Progenitor cell of endocrine pancreas (in vitro differentiated cells): ENCODE measurements at places on chromosomes 4 and X. TPM values are rescaled to one million over a fixed set of nuclear protein-coding genes. Genes with fewer than 3 reads are reported as not detected.

DNA sequence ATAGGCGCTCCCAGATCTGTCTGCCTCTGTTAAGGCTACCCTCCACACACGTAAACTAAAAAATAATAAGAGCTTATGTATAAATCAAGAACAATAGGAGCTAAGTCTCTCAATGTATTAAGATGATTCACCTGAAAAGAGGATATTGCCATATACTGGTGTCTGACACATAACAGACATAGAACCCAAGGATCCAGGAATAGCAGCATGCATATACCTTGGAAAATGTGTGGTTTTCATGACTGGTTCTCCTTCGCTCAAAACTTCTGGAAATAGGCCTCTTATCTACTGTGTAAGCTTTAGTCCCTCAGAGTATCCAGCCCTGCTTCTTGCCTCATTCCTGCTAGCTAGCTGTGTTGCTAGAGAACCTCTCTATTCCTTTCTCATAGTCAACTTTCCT lies 203.7 kb upstream of the SLITRK2 start:
- no peak for DNase-seq

GRCh38 chr4:101954351-101954750 lies 163.8 kb downstream of the BANK1 start:
- no peak for DNase-seq

DNA sequence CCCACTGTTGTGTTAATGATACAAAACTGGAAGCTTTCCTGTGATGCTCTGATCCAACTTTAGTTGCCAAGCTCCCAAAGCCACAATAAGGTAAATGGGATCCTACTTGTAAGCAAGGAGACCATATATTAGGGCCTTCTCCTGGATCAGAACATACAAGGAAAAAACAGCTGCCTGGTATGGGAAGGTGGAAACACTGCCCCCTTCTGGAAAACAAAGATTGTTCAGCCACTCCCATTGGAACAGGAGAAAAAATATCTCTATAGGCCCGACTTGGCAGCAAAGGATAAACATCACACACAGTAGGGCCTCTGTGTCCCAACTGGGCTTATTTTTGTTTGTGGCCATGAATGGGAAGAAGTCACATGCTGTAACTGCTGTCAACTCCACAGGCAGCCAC lies 166.5 kb downstream of the TBX22 start:
- DNase-seq: no peak

GRCh38 chr4:4697584-4697983 lies 155.7 kb upstream of the STX18 start:
- no peak for DNase-seq

- DNase-seq: no peak
Observed at GRCh38 chr4:1572010-1572385, 112.1 kb downstream of the FAM53A start.

SPANXA2 gene
- total RNA-seq: not detected in 2 replicates

OPHN1 gene
- total RNA-seq: 6.5 and 7.2 TPM in 2 replicates

NKRF gene
- 11.7 and 12.5 TPM in 2 replicates for total RNA-seq

LONRF3 gene
- 0.96 and 1.5 TPM in 2 replicates for total RNA-seq
